ENCODE measurements at places on chromosomes 2 and 18. TPM values are rescaled to one million over a fixed set of nuclear protein-coding genes. Genes with fewer than 3 reads are reported as not detected.

DNA sequence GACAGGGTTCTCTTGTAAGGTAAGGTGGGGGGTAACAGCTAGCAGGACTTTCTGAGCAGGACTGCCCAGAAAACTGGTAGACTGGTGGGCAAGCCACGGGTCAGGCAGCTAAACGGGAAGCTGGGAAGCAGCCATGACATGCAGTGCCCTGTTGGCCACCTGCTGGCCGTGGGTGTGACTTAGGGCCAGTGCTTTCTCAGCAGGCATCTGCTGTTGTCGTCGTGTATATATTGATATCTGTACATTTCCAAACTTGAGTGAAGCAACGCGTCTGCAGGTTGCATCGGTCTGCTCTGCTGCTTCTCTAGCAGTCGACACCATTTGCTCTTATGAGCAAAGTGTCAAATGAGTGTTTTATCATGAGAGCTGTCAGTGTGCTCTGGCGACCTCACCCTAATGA, 31.0 kb downstream of the COA5 start:
- H3K36me3 ChIP-seq, result peaks cover 63% of the 10 kb centered on the region
- no peak for DNase-seq
- H3K27me3 ChIP-seq, result no peaks in the 10 kb centered on the region
- no peak overlapping the region for H3K27ac ChIP-seq
- no peaks in the 10 kb centered on the region for H3K4me1 ChIP-seq

GRCh38 chr2:157320409-157320808, 5.2 kb downstream of the ERMN start:
- H3K36me3 ChIP-seq, result peaks cover 37% of the 10 kb centered on the region
- DNase-seq, result no peak
- no peak overlapping the region for H3K27ac ChIP-seq
- peaks cover 19% of the 10 kb centered on the region for H3K4me1 ChIP-seq
- H3K4me3 ChIP-seq, result no peak overlapping the region

- peaks cover 9% of the 10 kb centered on the region for H3K4me1 ChIP-seq
- no peak for DNase-seq
- H3K27ac ChIP-seq, result no peak overlapping the region
- no peaks in the 10 kb centered on the region for H3K36me3 ChIP-seq
- no peak overlapping the region for H3K4me3 ChIP-seq
Observed at GRCh38 chr2:222736924-222737323, 65.5 kb downstream of the MOGAT1 start.

DNA sequence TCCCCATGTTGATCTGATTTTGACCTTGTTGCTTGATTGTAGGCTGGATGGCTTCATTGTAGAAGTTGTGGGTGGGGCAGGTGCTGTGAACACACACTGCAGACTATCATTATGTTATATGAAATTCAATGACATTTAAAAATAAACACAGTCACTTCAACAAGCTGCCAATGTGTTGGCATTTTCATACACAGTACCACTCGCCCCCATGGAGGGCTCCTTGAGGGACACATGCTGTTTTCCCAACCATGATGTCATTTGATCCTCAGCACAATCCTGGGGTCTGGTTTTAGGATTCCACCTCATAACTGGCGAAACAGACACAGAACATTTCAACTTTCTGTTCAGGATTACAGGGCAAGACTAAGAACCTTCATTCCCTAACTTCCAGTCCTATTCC, 86.9 kb downstream of the ZCCHC2 start:
- H3K27me3 ChIP-seq, result peaks cover 20% of the 10 kb centered on the region
- no peaks in the 10 kb centered on the region for H3K36me3 ChIP-seq
- no peak overlapping the region for H3K27ac ChIP-seq

GRCh38 chr2:121810959-121811853, 55.8 kb downstream of the TSN start:
- DNase-seq, result peak; percentile 9
- H3K4me1 ChIP-seq, result no peaks in the 10 kb centered on the region
- peaks cover 2% of the 10 kb centered on the region for H3K27me3 ChIP-seq
- H3K36me3 ChIP-seq, result no peaks in the 10 kb centered on the region
- H3K4me3 ChIP-seq, result no peak overlapping the region

- no peak for DNase-seq
- no peaks in the 10 kb centered on the region for H3K27me3 ChIP-seq
- H3K36me3 ChIP-seq, result no peaks in the 10 kb centered on the region
- H3K4me3 ChIP-seq, result no peak overlapping the region
- H3K4me1 ChIP-seq, result no peaks in the 10 kb centered on the region
Observed at GRCh38 chr2:104164721-104165252, 689.1 kb upstream of the POU3F3 start.

DNA sequence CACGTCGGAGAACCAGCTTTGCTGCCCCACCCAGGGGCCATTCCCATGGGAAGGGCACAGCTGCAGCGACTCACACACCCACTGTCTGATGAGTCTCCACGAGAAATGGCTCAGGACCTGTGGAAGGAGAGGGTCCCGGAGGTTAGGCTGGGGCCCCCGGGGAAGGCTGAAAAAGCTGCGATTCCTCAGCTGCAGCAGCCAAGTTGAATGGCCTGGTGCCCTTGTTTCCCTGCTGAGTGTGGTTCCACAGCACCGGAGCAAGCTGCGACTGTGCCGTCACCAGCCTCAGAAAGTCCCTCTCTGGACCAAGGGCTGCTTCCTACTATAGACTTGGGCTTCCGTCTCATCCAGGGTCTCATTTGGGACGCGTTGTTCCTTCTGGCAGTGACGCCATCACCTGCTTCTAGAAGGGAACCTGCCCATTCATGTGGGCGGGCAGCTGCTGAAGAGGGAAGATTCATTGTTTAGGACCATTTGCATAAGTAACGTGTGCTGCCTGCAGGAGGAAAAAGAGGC, 180.2 kb downstream of the INHBB start:
- H3K36me3 ChIP-seq, result no peaks in the 10 kb centered on the region
- H3K27ac ChIP-seq, result no peak overlapping the region
- no peak for DNase-seq

DNA sequence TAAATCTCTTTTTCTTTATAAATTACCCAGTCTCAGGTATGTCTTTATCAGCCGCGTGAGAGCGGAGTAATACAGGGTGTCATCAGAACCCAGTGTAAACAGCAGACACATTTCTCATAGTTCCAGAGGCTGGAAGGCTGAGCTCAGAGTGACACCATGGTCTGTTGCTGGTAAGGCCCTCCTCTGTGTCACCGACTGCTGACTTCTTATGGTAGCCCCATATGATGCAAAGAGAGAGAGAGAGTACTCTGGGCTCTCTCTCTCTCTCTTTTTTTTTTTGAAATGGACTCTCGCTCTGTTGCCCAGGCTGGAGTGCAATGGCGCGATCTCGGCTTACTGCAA, 60.0 kb downstream of the SNORC start:
- no peak for DNase-seq
- H3K36me3 ChIP-seq, result no peaks in the 10 kb centered on the region
- H3K27ac ChIP-seq, result no peak overlapping the region
- no peak overlapping the region for H3K4me3 ChIP-seq
- H3K27me3 ChIP-seq, result peaks cover 62% of the 10 kb centered on the region
- H3K4me1 ChIP-seq, result peaks cover 5% of the 10 kb centered on the region

DNA sequence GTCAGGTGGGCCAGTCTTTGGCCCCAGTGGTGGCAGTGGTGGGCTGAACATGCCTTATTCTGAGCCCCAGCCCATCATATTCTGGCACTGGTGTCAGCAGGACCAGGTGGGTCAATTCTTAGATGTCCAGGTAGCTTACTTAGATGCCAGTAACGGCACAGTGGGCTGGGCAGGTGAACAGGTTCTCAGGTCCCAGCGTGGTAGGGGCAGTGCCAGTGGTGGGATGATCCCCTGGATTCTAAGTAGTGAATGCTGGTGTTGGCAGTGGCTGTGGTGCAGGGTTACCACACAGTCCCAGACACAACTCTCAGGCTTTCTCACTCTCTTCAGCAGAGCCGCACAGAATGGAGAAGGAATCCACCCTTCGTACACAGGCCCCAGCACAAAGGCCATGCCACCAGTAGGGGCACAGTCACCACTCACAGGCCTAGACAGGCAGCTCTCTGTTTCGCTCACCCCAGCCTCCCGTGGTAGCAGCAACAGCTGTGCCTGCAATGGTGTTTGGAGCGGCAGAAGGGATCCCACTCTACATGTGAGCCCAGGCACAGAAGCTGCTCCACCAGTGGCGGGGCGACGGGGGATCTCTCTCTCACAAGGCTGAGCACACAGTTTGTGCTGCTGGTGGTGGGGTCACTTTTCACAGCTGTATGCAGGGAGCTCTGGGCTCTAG, 97.3 kb downstream of the ANKRD12 start:
- H3K27ac ChIP-seq, result no peak overlapping the region
- H3K27me3 ChIP-seq, result no peaks in the 10 kb centered on the region
- H3K36me3 ChIP-seq, result peaks cover 84% of the 10 kb centered on the region
- no peak overlapping the region for H3K4me3 ChIP-seq
- no peaks in the 10 kb centered on the region for H3K4me1 ChIP-seq
- DNase-seq, result no peak

GRCh38 chr18:71849407-71849806, 694.7 kb downstream of the CBLN2 start:
- no peak for DNase-seq
- H3K4me1 ChIP-seq, result no peaks in the 10 kb centered on the region
- H3K27me3 ChIP-seq, result no peaks in the 10 kb centered on the region

DNA sequence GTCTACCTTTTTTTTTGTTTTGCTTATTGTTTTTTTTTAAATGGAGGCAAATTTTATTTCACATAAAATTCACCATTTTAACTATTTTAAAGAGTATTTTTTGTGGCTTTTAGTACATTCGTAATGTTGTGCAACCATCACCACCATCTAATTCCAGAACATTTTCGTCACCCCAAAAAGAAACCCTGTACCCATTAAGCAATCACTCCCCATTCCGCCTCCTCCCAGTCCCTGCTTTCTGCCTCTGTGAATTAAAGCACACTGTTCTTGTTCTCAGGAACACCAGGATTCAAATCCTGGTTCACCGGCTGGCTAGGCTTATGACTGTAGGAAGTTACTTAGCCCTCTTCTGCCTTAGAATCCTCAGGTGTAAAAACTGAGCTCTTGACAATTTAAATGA, 36.9 kb upstream of the EPAS1 start:
- H3K27ac ChIP-seq, result no peak overlapping the region
- peaks cover 4% of the 10 kb centered on the region for H3K4me1 ChIP-seq
- H3K27me3 ChIP-seq, result peaks cover 5% of the 10 kb centered on the region
- DNase-seq, result no peak
- H3K36me3 ChIP-seq, result no peaks in the 10 kb centered on the region

Gene SERPINB10
- total RNA-seq, result not detected

Gene SERPINB11
- total RNA-seq, result not detected

Gene CFC1
- total RNA-seq, result not detected

Gene SPC25
- total RNA-seq, result 51.6 TPM

Gene STK25
- total RNA-seq, result 135 TPM

Gene IL1F10
- not detected for total RNA-seq

Gene SAG
- not detected for total RNA-seq

Gene SERPINB2
- total RNA-seq, result not detected
